ENCODE measurements at places on chromosomes 16 and 17.

DNA sequence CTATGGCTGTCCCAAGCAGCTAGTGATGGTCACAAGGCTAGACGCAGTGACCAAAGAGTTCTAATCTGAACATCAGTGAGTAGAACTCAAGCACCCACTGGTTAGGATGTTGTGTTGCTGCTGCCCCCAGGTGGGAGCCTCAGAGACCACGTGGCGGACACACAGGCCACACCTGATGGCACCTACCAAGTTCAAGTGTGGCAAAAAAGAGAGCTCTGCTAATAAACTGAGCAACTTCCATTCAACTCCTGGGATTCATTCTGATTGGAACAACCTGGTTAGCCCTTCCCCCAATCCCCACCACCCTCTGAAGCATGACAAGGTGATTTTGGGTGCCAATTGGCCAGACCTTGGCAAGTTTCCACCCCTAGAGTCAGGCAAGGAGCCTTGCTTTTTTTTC, 3.5 kb upstream of the LCMT1 start:
- DNase-seq = no peak

GRCh38 chr16:11586856-11587642, at the start of gene LITAF:
TSS of gene LITAF (minus strand) at chr16:11586919. CDS start at chr16:11556730, 30,189 bp downstream.
- peak; percentile 52 for DNase-seq

GRCh38 chr16:50166511-50167500, 13.7 kb downstream of the TENT4B start:
- DNase-seq = no peak

GRCh38 chr17:79633993-79634813, 23.4 kb upstream of the RBFOX3 start:
- DNase-seq = no peak
